ENCODE measurements at places on chromosomes 13 and 19. TPM values are rescaled to one million over a fixed set of nuclear protein-coding genes. Genes with fewer than 3 reads are reported as not detected.

ADAMTSL5 gene
- polyA plus RNA-seq: 3.9 TPM

SHISA2 gene
- 9.6 TPM for polyA plus RNA-seq

DNA sequence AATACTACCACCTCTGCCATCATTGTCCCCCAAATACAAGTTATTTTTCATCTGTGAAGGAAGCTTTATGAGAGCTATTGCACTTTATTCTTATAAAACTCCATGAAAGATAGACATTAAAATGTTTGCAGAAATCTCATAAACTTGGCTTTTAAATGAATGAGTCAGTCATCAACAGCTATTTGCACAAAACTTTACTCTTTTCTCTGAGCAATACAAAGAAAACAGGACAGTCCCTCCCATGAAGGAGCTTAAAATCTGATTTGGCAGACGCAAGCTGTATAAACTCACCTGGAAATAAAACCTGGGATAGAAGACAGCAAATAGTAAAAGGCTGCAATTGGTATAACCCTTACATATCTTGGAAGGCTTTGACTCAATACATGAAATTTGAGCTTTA lies 16.6 kb upstream of the RCBTB1 start:
- no peak for DNase-seq

GRCh38 chr13:23703246-23703860 lies 133.1 kb downstream of the TNFRSF19 start:
- DNase-seq: no peak

GRCh38 chr19:3304871-3305423 lies 61.4 kb upstream of the NFIC start:
- DNase-seq: peak; percentile 61
